ENCODE measurements at places on chromosomes 5 and 9. TPM values are rescaled to one million over a fixed set of nuclear protein-coding genes. Genes with fewer than 3 reads are reported as not detected.

DNA sequence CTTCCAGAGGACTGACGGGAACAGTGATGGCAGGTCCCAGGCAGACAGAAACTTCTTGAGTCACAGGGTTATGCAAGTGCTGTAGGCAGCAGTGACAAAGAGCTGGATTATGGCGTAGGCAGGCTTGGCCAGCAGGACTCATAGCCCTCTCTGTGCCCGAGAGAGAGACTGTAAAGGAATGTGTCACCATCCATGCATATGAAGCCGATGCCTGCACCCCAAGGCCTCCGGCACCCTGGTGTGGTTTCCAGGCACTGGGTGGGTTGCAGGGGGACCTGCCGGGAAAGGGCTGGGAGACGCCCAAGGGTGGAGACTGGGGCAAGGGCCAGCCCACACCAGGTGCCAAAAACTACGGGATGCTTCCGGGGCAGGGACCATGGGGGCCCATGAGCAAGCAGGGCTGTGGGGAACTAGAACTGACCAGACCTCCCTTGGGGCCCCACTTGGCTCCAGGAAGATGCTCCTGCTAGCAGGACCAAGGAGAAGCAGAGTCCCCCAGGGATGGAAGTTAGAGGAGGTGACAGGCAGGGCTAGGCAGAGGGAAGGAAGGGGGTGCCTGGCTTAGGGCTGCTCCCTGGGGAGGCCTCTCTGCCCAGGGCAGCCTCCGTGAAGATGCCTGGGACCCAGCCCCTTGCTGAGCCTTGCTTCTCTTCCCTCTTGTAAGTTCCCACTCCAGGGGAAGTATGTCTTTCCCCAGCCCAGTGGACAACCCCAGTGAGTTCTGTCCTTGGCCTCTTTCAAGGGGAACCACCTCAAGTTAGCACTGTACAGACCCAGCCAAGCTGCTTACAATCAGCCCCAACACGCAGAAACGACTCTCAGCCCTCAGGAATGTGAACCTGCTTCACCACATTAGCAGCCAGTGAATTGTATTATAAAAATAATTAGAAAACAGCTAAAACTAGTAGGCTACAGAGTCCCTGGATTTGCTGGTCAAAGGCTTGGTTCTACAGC, 10.5 kb upstream of the IPPK start:
- DNase-seq: no peak

GRCh38 chr5:154230526-154230925, 40.0 kb downstream of the GALNT10 start:
- no peak for DNase-seq

DNA sequence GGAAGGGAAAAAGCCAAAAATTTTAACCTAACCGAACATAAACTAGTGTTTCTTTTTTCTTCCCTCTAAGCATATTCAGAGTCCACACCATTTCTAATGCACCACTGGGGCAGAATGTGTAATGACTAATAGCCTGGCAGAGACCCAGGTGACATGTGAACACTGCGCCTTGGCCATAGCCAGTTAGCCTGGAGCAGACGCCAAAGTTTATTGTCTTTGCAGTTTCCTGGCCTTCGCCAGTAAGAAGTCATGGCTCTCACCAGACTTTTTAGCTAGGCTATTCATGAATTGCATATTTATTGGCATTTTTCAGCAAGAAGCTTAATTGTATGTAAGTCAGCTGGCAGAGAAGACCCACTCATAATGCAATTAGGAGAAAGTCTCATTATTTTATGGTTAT, 182.8 kb upstream of the SLC27A6 start:
- no peak for DNase-seq

- DNase-seq: no peak
Observed at GRCh38 chr5:76535577-76535976, 87.6 kb downstream of the F2RL2 start.

- no peak for DNase-seq
Observed at GRCh38 chr5:149677731-149678130, 52.4 kb upstream of the PPARGC1B start.

The ACSL6 gene
- 4.6 TPM for total RNA-seq
